ENCODE measurements at places on chromosomes 6 and 20. TPM values are rescaled to one million over a fixed set of nuclear protein-coding genes. Genes with fewer than 3 reads are reported as not detected.

DNA sequence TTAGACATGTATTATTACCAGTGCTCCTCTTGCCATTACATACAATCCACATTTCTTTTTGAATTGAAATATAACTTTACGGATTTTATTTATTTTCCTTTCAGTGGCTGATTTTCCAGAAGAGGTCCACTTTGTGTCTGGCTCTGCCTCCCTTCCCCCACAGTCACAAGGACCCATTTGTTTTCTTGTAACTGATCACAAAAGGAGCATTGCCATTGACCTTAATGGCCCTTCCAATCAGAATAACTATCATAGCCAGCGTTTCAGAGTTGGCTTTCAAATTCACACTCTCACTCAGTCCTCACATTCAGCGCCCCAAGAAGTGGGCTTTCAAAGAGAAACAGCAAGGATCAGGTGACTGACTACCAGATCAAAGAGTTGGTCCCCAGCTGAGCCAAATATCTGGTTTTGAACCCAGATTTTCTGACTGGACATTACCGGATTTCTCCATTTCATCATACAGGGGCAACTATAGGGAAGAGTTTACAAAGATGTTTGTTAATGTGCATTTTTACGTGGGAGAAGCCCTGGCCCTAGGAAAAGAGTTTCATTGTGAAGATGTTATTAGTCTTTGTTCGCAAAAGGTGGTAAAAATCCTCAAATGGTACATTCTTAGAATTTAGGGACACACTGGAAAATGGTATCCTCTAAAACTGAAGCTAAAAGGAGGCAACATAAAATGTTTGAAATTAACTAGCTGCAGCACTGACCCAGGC, 2.0 kb upstream of the SLC22A23 start:
- no peak for DNase-seq
- peaks cover 5% of the 10 kb centered on the region for H3K4me1 ChIP-seq
- H3K4me3 ChIP-seq: no peak overlapping the region

The RUNX2 gene
- 18.1 TPM for total RNA-seq

GRCh38 chr6:88499436-88499835, 333.3 kb upstream of the CNR1 start:
- H3K4me3 ChIP-seq: no peak overlapping the region
- no peaks in the 10 kb centered on the region for H3K36me3 ChIP-seq
- H3K4me1 ChIP-seq: no peaks in the 10 kb centered on the region
- no peak for DNase-seq

The FNDC11 gene
- total RNA-seq: 0.18 TPM

DNA sequence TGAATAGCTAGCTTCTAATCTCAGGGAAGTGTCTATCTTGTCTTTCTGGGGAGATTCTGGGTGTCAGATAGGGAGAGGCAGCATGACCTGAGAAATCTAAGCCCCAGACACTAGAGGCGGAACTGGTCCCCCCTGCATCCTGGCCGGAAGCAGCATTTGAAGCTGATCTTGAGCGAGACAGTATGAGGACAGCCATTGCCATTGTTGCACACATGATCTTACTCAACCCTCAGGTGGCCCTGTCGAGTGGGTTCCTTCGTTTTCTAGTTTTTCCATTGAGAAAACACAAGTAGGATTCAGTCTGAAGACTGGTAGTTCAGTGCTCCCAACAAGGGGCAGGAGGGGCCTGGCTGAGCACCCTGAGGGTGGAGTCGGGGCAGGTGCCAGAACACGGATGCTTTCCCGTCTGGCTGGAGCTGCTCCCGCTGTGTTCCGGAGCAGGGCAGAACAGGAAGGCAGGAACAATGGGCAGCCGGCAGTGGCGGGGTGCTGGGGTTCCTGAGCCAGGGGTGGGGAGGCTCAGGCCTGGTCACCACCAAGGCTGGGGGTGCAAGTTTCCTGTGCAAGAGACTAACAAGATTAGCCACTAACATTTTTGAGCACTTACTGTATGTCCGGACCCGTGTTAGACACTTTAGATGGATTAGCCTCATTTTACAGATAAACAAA, 7.9 kb upstream of the SDCBP2 start:
- H3K4me1 ChIP-seq: peaks cover 28% of the 10 kb centered on the region
- peaks cover 11% of the 10 kb centered on the region for H3K36me3 ChIP-seq

DNA sequence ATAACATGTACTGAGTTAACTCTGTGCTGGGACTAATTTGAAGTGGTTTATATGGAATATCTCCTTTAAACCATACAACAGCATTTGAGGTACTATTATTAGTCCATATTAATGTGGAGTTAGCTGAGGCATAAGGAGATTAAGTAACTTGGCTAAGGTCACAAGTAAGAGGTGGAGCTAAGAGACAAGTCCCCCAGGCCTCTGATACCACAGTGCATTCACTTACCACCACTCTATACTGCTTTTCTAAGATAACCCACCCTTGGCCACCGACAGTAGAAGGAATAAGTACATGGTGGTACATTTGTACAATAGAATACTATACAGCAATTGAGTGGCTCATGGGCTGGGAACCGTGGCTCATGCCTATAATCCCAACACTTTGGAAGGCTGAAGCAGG, 16.4 kb upstream of the TTPAL start:
- no peak overlapping the region for H3K4me3 ChIP-seq
- DNase-seq: no peak
- no peak overlapping the region for H3K27ac ChIP-seq
- no peaks in the 10 kb centered on the region for H3K4me1 ChIP-seq

Data from activated CD4-positive, alpha-beta T cell treated with anti-CD3 and anti-CD28 coated beads for 36 hours (primary cell).